SK-N-MC (cell line): ENCODE measurements at places on chromosomes 16 and 17.

- DNase-seq = no peak
These were observed 14.2 kb downstream of the NSMCE1 start for GRCh38 chr16:27254262-27254811.

DNA sequence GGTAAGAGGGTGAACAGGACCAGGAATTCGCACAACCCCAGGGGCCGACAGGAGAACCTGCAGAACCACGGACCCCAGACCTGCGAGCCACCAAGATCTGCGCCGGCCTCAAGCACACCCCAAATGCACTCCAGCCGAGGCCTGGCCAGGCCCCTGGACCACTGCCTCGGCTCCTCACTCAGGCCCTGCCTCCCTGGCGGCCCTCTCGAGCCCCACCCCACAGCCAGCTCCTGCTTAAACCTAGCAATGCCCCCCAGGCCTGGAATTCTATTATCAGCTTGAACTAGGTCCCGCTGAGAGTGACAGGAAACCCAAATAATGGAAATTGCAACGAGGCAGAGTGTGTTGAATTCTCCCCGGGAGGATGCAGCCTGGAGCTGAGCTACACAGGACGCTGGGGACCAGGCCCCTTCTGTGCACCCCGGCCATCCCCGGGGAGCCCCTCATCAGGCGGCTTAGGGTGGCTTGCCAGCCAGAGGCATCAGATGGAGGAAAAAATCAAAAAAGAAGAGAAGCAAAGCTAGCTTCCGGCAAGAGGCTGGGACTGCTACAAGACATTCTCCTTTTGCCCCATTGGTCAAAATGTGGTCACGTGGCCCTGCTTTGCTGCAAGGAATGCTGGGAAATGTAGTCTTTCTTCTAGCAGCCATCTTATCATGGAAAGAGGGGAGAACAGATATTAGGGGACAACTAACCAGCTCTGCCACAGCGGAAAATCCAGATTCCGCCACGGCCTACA lies 2.4 kb upstream of the ENPP7 start:
- DNase-seq = peak; percentile 94

DNA sequence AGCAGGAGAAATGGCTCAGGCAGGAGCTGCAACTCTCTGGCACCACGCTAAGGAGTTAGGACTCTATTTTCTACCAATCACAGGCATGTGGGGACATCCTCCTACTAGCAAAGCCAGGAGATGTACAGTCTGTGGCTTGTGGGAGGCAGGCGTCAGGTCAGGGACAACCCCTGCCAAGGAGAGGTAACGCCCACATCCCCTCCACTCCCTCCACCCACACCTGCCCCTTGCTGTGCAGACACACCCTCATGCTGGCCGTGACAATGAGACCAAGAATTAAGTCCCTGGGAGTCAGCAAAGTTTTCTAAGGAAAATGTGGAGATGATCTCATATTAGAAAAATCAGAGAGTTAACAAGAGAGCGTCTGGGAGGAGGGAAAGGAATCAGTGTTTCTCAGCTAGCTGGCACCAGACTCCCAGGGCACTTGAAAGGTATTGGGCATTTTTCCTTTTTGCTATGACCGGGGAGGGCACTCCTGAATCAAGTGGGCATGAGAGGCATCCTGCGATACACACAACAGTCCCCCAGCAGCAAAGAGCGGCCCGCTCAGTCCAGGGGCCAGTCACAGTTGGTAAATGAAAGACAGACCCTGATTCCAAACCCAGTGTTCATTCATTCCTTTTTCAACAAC lies 87.3 kb upstream of the RPL38 start:
- no peak for DNase-seq

- DNase-seq = peak; percentile 97
These were observed 23.6 kb downstream of the ASIC2 start for GRCh38 chr17:33269337-33270060.

GRCh38 chr17:28717578-28718332 lies at the start of gene RAB34:
Gene RAB34, minus strand, starts transcription at chr17:28717868. Its CDS starts 602 bp downstream, at chr17:28717266.
- DNase-seq = no peak

- no peak for DNase-seq
These were observed 158.6 kb downstream of the C16orf78 start for GRCh38 chr16:49531931-49532840.

GRCh38 chr17:38568274-38568673 lies 37.5 kb downstream of the SRCIN1 start:
- DNase-seq = no peak

DNA sequence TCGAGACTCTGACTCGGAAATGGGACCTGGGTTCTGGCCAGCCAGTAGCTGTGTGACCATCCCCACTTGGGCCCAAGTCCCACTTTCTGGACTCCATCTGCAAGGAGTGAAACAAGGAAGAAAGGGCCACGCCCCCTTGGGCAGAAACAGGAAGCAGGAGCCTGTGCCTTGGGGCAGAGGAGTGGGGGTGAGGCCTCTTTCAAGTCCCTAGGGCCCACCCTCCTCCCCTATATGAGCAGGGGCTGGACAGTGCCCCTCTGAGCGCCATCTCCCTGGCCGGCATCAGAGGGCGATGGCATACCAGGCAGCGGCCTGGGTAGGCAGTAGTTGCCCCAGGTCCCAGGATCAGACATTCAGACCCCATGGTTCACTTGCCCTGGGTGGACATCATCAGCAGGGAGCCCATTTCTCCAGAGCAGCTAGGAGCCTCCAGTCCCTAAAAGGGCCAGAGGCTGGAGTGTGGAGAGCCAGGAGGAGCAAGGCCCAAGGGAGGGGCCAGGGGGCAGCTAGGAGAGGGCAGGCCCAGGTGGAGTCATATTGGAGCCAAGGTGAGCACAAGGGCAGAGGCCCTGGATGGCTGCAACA lies 7.1 kb downstream of the BCAR1 start:
- DNase-seq = no peak

GRCh38 chr16:54540525-54541180 lies 254.1 kb upstream of the IRX3 start:
- no peak for DNase-seq

GRCh38 chr17:7651665-7652387 lies 1.1 kb downstream of the ATP1B2 start:
- DNase-seq = no peak

DNA sequence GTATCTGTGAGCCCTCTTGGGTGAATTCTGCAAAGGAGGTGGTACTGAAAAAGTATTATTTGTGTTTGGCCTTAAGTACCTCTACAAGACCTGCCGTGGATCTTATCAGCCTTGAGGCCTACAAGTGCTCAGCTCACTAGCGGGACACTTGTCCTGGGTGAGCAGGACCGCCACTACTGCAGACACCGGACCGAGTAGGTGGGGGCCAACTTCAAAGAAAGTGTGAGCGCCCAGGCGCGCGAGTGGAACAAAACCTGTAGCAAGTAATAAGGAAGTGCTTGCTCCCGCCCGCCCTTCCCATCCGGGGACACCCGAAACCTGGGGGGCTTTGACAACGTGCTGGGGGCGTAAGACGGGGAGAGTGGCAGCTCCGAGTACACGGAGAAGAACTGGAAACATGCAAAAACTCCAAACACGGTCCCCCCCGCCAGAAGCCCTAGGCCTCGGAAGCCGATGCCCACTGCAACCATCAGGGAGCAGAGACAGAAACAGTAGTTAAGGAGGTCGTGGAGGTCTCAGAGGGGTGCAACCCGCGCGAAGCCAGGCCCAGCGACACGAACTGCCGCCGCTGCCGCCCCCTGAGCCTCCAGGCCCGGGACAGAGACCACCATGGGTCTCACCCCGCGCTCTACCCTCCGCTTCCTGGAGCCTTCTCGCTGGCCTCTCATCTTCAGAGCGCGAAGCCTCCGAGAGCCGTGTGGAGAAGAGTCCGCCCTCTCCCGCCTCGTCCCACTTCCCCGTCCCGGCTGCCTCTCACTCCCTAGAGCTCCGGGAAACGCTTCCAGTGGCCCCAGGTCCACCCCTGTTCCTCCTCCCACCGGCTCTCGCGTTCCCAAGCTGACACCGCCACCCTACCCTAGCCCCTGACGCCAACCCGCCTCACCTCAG lies 537 bp downstream of the CNOT1 start:
- no peak for DNase-seq

GRCh38 chr16:82119405-82119804 lies 50.6 kb downstream of the MPHOSPH6 start:
- DNase-seq = no peak

- no peak for DNase-seq
These were observed 69.8 kb downstream of the NXN start for GRCh38 chr17:909642-910323.

GRCh38 chr17:6084311-6085161 lies 14.4 kb downstream of the WSCD1 start:
- DNase-seq = no peak

- DNase-seq = no peak
These were observed 295.8 kb downstream of the FOXL1 start for GRCh38 chr16:86874141-86874540.

DNA sequence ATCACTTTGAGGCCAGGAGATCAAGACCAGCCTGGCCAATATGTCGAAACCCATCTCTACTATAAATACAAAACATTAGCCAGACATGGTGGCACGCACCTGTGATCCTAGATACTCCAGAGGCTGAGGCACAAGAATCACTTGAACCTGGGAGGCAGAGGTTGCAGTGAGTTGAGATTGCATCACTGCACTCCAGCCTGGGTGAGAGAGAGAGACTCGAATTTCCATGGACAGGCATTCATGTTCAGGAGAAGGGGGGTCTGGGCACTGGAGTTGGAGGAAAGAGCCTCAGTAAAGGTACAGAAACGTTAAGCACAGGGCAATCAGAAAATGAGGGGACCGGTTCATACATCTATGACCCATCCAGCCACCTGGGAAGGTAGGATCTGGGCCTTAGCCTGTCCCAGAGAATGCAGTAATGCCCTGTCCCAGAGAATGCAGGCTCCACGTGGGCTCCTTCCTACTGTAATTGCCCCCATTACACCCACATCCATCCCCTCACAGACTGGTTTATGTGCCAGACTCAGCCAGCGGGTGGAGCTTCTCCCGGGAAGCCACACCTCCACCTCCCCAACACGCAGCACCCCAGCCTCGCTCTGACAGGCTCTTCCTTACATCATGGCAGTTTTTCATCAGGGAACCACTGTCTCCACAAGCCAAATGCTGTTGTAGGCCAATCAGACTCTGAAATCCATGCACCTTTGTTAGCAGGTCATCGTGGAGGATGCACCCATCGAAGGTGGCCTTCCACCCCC lies 21.6 kb upstream of the ARL4D start:
- no peak for DNase-seq

DNA sequence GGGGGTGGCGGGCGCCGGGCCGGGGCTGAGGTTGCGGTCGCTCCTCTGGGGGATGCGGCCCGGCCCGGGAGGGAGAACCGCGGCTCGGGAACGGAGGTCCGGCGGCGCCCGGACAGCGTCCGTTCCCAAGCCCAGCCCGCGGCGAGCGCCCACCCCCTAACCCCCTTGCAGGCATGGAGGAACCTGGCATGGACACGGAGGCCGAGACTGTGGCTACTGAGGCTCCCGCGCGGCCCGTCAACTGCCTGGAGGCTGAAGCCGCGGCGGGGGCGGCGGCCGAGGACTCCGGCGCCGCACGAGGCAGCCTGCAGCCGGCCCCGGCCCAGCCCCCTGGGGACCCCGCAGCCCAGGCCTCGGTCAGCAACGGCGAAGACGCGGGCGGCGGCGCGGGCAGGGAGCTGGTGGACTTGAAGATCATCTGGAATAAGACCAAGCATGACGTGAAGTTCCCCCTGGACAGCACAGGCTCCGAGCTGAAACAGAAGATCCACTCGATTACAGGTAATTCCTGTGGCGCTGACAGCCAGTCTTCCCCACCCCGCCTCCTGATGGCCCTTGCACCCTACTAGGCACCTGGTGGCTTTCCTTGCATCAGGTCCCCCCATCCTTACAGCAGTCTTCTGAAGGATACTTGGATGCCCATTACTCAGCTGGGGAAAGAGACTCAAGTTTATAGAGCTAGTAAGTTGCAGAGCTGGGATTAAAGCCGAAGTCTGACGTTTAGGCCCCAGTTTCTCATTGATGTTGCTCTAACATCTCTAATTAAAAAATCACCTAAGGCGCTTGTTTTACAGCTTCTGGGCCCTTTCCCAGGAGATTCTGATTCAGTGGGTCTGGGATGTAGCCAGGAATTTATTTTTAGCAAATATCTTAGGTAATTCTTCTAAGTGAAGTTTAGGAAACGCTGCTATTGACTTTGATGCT lies 514 bp downstream of the UBFD1 start:
- DNase-seq = no peak

- no peak for DNase-seq
These were observed 237.1 kb downstream of the SHISA9 start for GRCh38 chr16:13138528-13138927.

DNA sequence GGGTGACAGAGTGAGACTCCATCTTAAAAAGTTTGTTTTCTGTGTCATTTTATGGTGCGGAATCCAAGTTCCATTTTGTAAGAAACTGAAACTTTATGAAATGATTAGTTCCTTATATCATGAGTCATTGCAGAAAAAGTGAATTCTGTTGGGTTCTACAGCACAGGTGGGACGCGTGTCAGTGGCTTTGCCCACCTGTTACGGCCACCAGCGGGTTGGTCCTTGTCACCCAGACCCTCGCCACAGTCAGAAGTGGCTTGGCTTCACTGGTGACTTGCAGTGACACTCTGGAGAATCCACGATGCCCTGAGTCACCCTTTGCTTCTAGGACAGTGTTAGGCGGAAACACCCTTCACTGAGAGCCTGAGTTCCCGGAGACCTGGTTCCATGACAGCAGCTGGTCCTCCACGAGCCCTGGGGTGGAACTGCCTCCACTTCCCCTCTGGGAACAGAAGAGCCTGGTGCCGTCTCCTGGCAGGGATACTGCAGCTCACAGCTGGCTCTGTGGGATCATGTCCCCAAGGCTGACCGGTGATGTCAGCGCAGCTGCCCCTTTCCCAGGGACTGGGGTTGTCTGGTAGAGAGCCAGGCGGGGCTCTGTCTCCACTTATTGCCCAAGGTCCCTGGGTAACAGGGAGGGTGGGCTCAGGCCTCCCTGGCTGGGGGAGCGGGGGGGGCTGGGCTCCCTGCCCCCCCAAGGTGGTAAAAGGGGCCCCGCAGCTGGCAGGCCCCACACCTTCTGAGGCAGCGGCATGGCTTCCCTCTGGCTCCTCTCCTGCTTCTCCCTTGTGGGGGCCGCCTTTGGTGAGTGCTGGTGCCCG lies at the start of gene CTRB1:
TSS of gene CTRB1 (plus strand) at position 733 of the 821 bp plus-strand sequence. CDS start at position 753, 20 bp downstream.
- no peak for DNase-seq

- DNase-seq = no peak
These were observed 2.2 kb upstream of the MPG start for GRCh38 chr16:75580-76501.

DNA sequence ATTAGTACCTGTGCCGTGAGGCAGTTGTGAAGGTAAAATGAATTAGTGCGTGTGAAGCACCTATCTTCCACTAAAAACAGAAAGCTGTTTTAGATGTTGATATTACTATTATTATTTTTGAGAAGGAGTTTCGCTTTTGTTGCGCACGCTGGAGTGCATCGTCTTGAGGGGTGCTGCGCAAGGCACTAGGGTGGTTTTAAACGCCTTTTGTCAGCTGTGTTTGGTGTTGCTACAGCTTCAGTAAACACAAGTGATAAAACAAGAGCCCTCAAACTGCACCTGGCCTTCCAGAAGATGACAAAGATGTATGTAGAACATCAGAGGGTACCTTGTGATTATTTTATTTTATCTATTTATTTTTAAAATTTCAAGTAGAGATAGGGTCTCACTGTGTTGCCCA lies 38.2 kb downstream of the PLCG2 start:
- no peak for DNase-seq

- DNase-seq = no peak
These were observed 141.4 kb downstream of the PMP22 start for GRCh38 chr17:15123593-15124263.

GRCh38 chr17:40178660-40179059 lies 1.4 kb downstream of the RAPGEFL1 start:
- no peak for DNase-seq

GRCh38 chr16:50841081-50841886 lies 99.4 kb downstream of the CYLD start:
- no peak for DNase-seq
